ENCODE measurements at places on chromosomes 1 and 21.
A peak's percentile ranks its signal among the peaks of the same experiment; 100 is the strongest.

DNA sequence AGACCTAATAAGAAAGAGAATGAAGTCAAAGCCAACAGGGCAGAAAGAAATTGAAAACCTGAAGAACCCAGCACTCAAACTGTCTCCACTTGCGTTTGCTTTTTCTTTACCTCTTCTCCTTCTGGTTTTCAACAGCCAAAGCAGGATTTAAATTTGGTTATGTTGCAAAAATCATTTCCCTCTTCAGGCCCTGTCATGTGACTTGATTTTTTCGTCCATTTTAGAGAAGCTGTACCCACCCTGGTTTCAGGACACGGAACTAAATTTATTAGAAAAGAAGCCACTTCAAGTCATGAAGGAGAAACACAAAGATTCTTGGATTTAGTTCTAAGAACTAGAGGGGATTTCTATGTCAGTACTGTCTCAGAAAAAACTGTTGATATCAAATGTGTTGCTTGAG lies 1.0 kb upstream of the SYNJ1 start:
- DNase-seq = no peak

GRCh38 chr1:243294723-243295121 lies 38.9 kb downstream of the SDCCAG8 start:
- DNase-seq = peak; percentile 15

GRCh38 chr1:230509281-230509977 lies 83.3 kb upstream of the PGBD5 start:
- peak; percentile 26 for DNase-seq

DNA sequence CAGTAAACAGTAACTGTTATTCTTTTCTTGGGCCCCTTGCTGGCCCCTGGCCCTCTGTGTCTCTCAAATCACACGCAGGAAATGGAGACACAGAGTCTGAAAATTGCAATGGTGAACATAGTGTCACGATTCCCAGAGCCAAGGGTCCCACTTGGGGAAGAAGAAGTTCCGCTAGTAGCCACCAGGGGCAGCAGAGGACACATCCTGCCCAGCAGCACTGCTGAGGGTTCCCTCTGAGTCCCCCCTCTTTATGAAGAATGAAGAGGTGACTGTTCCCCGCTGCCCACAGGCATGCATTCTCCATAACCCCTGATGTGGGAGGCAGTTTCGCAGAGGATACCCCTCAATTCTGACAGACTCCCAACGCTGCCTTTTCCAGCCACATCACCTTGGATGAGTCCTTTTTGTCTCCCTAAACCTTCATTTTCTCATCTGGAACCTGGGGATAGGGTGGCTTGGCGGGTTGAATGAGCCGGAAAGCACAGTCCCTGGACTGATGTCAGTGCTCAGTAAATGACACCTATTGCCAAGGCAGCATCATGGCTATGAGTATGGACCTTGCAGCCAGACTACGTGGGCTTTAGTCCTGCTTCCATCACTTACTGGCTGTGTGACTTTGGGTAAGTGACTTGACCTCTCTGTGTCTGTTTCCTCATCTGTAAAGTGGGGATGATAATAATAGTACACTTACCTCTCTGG lies 238.0 kb upstream of the TMEM51 start:
- DNase-seq = peak; percentile 74

GRCh38 chr1:201254625-201255478 lies 28.5 kb upstream of the PKP1 start:
- peak; percentile 88 for DNase-seq

GRCh38 chr1:39657923-39658485 lies 13.9 kb downstream of the NT5C1A start:
- DNase-seq = peak; percentile 72

DNA sequence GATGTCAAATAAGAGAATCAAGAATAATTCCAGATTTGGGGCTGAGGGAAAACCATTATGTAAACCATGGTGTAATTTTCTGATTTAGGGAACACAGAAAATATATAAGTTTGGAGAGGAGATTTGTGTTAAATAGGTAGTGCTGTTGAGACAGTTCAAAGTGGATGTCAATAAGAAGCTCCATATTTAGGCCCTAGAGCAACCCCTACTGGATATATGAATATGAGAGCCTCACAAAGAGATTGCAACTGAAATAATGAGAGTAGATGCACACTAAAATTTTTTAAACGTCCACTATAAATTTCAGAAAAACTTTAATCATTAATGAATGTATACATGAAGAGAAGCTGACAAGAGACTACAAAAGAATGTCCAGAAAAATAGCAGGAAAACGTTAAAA lies 1447.8 kb upstream of the PRMT6 start:
- no peak for DNase-seq

DNA sequence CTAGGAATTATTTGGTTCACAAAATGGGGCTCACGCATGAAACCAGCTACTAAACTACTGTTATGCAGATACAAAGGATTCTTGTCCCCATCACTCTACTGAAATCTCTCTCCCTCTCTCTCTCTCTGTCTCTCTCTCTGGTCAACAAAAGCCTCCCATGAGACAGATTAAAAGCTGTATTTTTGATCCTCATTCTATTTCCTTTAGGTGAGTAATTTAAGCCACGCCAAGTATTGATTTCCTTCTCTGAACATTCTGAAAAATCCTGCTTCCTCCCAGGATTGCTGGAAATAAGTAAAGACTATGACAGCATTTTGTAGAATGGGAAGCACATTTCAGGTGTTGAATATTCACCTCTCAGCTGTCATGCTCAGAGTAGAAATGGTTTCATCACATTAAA lies 43.7 kb downstream of the PRDX6 start:
- no peak for DNase-seq

GRCh38 chr1:222247811-222248310 lies 300.0 kb downstream of the HHIPL2 start:
- DNase-seq = no peak

- no peak for DNase-seq
Measured at GRCh38 chr21:34526241-34526617, 14.2 kb upstream of the KCNE1 start.

GRCh38 chr21:24781146-24781545 lies 826.1 kb downstream of the MRPL39 start:
- DNase-seq = no peak

GRCh38 chr21:34335316-34335715 lies 28.5 kb upstream of the KCNE2 start:
- DNase-seq = no peak

- DNase-seq = no peak
Measured at GRCh38 chr1:161705537-161705936, 1.5 kb upstream of the FCRLA start.

DNA sequence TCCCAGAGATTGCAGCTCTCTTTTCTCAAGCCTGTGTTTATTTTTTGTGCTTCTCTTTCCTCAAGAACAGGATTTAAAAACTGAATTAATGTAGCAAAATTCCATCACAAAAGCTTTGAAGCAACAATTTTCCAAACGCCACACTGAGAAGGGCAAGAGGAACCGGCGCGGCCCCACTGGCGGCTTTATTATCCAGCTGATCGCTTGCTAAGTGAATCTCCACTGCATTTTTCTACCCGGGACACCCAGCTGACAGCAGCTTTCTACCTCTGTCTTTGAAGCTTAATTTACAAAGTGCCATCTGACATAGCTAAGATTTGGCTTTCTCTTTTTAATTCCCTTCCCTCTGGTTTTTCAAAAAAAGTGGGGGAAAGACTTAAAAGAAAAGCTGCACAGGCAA lies 369.3 kb upstream of the C1orf174 start:
- DNase-seq = no peak

DNA sequence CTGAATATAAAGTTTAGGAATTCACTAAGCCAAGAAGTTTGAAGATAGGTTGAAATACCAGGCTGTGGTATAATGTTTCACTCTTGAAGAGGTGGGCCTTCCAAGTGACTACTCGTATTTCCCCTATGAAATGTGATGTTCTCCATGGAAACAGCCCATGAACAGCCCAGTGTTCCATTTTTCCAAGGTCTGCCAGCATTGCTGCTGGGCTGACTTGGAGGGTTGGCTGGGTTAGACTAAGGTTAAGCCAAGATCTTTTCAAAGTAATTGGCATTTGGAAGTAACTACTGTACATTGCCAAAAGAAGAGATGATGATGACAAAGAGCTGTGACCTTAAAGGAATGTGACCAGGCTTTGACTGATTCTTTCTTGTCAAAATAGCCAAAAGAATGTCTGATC lies 73.8 kb downstream of the RPE65 start:
- DNase-seq = peak; percentile 32

- no peak for DNase-seq
Measured at GRCh38 chr1:40673452-40673851, 8.0 kb upstream of the RIMS3 start.

- DNase-seq = no peak
Measured at GRCh38 chr1:80759354-80759753, 1041.4 kb upstream of the ADGRL2 start.

DNA sequence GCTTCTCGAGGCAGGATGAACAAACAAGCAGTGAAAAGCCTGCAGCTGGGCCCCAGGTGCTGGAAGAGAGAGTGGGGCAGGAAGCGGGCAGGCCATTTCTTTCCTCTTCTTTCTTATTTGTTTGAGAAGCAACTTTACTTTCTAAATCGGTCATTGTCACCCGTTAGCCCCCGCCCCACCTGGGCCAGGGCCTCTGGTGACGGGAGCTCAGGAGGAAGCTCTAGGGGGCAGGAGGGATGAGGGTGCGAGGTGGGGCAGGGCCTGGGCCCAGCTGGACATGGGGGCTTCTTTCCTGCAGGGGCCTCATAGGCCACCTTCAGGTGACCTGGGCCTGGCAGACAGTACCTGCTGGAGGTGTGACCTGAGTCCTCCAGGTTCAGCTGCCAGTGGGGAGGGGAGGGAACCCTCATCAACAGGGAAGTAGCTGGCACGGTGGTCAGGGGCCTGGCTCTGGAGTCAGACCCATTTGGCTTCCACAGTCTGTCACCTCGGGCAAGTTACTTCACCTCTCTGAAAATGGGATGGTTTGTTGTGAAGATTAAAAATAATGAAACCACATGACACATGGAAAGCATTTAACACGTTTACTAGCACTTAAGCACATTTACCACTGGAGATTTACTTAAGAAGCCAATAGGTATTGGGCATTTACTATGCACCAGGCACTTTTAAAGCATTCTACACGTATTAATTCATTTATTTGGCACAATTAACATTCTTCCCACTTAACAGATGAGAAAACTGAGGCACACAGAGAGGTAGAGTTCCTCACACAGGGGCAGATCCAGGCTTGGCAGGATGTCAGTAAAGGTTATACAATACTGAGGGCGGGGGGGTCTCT lies 54.1 kb upstream of the ID3 start:
- DNase-seq = no peak

- no peak for DNase-seq
Measured at GRCh38 chr1:94305704-94306103, 68.3 kb upstream of the ARHGAP29 start.

- DNase-seq = no peak
Measured at GRCh38 chr1:112461200-112461871, 47.4 kb upstream of the WNT2B start.

DNA sequence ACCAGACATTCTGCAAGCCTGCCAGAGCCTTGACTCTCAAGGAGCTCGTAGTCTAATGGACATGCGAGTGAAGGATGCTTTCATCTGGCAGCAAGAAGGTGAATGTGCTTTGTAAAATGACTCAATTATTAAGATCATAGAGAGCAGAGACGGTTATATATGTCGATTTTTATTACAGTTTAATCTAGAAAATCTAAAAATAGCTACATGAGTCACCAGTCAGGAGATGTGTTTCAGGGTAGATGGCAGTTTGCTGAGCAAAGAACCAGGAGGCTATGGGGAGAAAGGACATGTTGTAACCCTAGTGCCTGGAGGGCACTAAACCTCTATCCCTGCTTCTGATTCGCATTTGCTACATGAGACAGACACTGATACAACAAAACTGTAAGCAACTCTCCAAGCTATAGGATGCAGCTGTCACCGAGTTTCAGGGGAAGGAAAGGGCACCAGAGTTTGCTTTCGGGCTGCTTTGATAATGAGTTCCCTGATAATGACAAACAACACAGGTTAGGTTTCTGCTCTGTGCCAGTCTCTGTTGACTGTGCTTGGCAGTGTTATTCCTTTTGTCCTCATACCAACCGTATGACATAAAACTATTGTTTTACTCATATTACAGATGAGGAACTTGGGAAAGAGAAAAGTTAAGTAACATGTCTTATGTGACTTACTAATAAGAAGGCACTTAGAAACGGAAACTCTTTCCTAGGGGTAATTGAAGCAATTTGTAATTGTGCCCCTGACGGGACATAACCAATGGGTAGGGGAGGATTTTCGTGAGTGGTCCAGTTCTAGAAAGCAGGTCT lies 43.2 kb downstream of the C1orf198 start:
- peak; percentile 57 for DNase-seq

GRCh38 chr1:53080041-53080440 lies 18.0 kb downstream of the PODN start:
- DNase-seq = no peak

- no peak for DNase-seq
Measured at GRCh38 chr1:183810121-183810520, 5.2 kb downstream of the RGL1 start.
